ENCODE measurements at places on chromosomes 12 and 14.

- DNase-seq, result no peak
Observed at GRCh38 chr14:56659378-56659777, 79.8 kb downstream of the TMEM260 start.

- no peak for DNase-seq
Observed at GRCh38 chr12:124053851-124054250, 80.8 kb downstream of the ZNF664 start.

GRCh38 chr12:5138845-5139244, 95.2 kb downstream of the KCNA5 start:
- DNase-seq, result no peak

DNA sequence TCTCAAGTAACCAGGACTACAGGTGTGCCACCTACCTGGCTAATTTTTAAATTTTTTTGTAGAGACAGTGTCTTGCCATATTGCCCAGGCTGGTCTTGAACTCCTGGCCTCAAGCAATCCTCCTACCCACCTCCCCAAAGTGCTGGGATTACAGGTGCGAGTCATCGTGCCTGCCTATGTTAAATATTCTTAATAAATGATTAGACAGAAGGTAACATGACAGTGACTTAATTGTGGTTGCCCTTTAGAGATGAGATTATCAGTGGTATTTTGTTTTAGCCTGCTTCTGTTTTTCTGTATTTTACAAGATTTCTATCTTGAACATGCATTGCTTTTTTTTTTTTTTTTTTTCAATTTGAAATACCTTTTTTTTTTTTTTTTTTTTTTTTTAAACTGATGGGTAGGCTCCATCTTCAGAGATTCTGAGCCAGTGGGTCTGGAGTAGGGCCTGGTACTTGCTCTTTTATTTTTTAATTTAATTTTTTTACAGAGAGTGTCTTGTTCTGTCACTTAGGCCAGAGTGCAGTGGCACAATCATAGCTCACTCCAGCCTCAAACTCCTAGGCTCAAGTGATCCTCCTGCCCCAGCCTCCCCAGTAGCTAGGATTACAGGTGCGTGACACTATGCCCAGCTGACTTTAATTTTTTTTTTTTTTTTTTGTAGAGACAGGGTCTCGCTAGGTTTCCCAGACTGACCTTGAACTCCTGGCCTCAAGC, 88.4 kb downstream of the BORCS5 start:
- no peak for DNase-seq

- DNase-seq, result no peak
Observed at GRCh38 chr14:56138928-56139327, 20.7 kb downstream of the PELI2 start.

GRCh38 chr14:35352274-35353233, 52.0 kb downstream of the NFKBIA start:
- no peak for DNase-seq

DNA sequence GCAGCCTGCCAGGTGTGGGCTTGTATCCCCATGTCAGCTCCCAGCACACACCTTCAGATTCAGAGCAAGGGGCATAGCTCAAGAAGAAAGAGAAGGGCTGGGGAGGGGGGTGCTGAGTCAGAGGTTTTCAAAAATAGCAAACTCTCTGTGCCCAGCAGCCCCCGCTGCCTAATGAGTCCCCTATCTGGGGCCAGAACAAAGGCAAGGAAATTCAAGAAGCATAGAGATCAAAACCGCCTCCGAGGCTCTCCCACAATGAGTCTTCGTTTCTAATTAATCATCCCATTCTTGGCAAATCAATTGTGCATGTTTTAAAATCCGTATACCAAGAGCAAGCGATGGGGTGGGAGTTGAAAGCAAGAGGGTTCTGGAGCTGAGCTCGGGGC, 19.5 kb upstream of the CMKLR1 start:
- no peak for DNase-seq

DNA sequence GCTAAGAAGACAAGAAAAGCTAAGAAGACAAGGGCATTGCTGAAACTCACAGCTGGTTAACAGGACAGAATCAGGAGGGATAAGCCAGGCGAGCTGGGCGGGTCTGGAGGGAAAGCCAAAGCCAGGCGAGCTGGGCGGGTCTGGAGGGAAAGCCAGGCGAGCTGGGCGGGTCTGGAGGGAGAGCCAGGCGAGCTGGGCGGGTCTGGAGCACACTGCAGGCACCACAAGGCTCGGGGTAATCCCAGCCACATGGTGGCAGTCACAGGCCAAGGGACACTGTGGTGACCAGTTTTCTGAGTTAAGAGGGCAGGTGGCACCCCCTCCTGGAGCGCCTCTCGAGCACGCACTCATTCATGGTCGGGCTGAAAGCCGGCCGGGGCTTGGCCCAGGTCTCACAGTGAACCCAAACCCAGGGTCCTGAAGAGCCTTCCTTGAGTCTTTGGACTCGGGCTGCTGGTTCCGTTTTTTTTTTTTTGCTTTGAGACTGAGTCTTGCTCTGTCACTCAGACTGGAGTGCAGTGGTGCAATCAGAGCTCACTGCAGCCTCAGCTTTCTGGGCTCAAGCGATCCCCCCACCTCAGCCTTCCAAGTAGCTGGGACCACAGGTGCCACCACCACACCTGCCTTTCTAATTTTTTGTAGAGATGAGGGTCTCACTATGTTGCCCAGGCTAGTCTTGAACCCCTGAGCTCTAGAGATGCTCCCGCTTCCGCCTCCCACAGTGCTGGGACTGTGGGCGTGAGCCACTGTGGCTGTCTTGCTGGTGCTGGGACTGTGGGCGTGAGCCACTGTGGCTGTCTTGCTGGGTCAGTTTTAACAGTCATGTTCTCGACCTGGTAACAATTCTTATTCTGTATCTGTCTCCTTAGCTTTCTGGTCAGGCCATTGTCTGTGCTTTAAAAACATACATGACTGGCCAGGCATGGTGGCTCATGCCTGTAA, 40.2 kb downstream of the HSP90AA1 start:
- no peak for DNase-seq

DNA sequence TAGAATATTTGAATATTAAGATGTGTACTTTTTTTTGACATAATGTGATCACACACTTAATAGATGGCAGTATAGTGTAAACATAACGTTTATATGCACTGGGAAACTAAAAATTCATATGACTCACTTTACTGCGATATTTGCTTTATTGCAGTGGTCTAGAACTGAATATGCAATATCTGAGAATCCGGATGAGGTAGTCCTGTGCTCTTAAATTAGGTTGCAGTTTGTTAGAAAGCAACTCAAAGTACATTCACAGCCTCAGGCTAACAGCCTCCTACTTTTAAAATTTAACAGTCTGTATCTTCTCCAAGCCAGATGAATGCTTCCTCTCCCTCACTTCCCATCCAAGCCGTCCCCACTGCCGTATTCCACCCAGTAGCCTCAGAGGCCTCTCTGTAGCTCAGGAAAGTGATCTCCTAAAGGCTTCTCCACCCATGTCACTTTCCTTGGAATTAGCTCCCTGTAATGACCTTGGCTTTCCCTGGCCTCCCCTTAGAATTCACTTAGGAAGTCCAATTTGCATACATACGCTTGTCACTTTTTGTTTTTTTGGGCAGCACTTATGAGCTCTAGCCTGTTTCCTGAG, 43.7 kb downstream of the TESPA1 start:
- no peak for DNase-seq

DNA sequence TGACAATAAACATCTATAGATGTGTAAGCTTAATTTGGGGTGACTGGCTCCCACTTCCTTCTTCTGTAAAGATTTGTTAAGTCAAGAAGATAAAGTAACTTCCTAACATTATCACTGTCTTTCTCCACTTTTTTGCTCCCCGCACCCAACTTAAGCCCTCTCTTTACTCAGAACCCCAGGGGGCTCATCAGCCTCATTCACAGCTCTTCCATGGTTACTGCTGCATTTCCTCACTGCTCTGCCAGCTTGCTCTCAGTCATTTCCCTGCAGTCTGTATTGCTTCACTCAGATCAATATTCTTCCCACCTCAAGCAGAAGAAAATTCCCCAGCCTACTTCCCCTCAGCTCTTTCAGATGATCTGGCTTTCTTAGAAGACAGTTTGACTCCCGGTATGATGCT, 102.0 kb downstream of the PIK3C2G start:
- no peak for DNase-seq

GRCh38 chr12:9367828-9368227, 159.6 kb upstream of the PZP start:
- no peak for DNase-seq

- DNase-seq, result no peak
Observed at GRCh38 chr12:92648242-92649031, 54.4 kb upstream of the PLEKHG7 start.

DNA sequence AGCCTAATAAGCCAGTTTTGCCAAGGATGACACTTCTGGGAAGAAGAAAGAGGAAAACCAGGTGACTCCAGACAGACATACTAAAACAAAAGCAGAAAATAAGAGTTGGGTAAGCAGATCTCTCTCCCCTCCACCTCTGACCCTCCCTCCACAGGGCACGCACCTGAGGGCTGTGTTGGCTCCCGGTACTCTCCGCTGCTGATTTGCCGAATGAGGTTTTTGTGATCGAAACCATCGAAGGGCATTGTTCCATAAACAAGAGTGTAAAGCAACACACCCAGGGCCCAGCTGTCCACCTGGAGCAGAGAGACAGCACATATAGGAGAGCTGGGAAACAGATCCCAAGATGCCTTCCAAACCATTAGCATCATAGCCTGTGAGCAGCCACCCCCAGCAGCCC, 68.1 kb downstream of the NUAK1 start:
- DNase-seq, result no peak

DNA sequence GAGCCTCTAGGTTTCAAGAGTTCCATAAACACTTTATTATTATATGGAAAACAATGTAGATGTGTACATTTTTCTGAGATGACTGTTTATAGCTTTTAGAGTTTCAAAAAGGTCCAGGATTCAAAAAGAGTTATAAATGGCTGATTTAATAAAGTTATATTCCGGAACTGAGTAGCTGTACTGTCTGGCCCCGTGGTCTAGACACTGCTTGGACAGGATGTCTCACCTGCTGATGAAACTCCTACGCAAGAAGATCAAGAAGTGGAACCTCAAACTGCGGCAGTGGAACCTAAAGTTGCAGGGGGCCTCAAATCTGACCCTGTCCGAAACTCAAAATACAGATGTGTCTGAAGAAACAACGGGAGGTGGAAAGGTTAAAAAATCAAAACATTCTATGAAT, 69.7 kb downstream of the DCAF5 start:
- no peak for DNase-seq

DNA sequence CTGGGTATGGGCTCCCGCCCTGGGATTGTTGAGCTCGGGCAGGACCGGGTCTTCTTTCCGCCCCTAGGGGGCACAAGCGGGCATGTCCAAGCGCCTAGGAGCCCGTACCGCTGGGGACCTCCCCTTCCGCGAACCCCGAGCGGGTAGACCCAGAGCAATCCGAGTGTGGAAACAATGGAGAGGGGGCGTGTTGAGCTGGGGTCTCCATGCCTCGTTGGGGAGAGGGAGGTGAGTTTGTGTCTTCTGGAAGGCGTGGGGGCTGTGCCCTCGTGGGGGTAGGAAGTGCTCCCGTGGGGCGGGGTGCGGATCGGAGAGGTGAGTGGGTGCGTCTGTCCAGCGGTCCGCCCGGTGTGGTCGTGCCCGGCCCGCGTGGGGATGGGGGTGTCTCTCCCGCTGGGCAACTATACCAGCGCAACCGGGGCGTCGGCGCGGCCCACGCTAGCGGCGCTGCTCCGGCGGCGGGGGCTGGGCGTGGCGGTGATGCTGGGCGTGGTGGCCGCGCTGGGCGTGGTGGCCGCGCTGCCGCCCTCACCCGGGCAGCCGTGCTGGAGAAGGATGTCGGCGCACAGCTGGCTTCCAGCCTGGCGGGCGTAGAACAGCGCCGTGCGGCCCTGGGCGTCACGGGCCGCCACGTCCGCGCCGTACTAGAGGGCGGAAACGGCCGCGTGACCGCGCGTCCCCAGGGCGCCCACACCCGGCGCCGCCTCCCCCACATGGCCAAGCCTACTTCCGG, 12.2 kb downstream of the AGAP2 start:
- DNase-seq, result no peak
